GM23338 (cell line): ENCODE measurements at places on chromosomes 3 and 15. TPM values are rescaled to one million over a fixed set of nuclear protein-coding genes. Genes with fewer than 3 reads are reported as not detected.

RHCG gene
- polyA plus RNA-seq, result 0.21 and 0.35 TPM in 2 replicates

MESP1 gene
- polyA plus RNA-seq, result 0.91 TPM in 1 of 2 replicates, not detected in the other

DNA sequence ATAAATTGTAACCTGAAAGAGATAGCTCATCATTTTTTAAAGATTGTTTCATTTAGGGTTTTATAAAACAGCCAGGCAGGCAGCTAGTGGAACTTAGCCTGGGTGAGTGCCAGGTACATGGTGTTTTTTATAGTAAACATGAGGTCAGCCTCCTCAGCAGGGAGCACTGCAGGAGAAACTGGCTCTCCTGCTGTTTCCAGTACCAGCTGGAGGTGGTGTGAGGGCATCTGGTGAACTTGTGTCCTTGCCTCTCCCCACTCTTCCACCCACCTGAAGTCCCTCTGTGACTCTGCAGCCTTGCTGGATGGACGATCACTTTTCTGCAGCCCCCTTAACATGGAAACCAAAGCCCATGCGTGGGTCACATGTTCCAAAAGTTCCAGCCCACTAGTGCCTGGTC is 128.4 kb downstream of the FAM174B start:
- no peaks in the 10 kb centered on the region for H3K4me1 ChIP-seq
- no peaks in the 10 kb centered on the region for H3K27me3 ChIP-seq
- H3K4me3 ChIP-seq, result no peak overlapping the region
- no peak for DNase-seq
- no peak overlapping the region for H3K27ac ChIP-seq

- H3K27me3 ChIP-seq, result no peaks in the 10 kb centered on the region
- DNase-seq, result no peak
- H3K4me1 ChIP-seq, result no peaks in the 10 kb centered on the region
- peaks cover 54% of the 10 kb centered on the region for H3K36me3 ChIP-seq
- H3K4me3 ChIP-seq, result no peak overlapping the region
Measured at GRCh38 chr3:156542101-156543042, 12.5 kb downstream of the SSR3 start.

GRCh38 chr15:69410248-69410874 is 3.8 kb upstream of the KIF23 start:
- H3K27me3 ChIP-seq, result no peaks in the 10 kb centered on the region
- peak; percentile 67 for DNase-seq
- H3K36me3 ChIP-seq, result no peaks in the 10 kb centered on the region
- H3K27ac ChIP-seq, result no peak overlapping the region

DNA sequence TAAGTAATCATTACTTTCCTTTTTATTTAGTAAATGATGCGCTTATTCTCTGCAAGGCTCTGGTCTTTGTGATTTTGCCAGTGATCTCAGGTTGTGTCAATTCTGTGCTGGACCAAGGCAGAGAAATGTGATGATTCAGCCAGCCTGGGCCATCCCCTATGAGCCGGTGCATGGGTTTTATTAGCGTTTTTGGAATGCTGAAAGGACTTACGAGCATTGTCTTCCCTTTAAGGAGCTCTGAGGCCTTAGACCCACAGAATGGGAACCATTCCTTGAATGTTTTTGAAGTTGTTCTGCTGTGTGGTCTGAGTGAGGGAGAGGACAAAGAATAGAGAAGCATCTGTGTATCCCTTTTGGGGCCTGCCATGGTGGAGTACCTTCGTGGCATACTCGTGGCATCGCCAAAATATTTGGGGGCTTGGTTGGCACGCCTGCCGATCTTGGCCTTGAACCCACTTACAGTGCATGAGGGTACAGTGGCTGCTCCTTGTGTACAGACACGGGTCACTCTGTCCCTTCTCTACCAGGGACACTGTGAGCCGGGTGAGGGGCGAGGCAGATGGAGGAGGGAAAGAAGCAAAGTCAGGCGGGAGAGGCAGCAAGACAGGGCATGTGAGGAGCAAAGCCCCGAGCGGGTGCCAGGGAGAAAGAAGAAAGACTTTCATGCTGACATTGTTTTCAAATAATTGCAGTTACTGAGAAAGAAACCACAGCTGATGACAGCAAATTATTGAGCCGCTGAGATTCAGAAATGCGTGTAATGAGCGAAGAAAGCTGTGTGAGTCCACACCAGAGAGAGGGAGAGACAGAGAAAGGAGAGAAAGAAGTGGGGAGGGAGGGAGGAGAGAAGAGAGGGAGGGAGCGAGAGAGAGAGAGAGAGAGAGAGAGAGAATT is 269.4 kb upstream of the RGMA start:
- H3K4me3 ChIP-seq, result no peak overlapping the region
- peaks cover 53% of the 10 kb centered on the region for H3K27me3 ChIP-seq
- H3K36me3 ChIP-seq, result no peaks in the 10 kb centered on the region
- no peak overlapping the region for H3K27ac ChIP-seq
- peaks cover 23% of the 10 kb centered on the region for H3K4me1 ChIP-seq

FBXO40 gene
- polyA plus RNA-seq, result 0.05 TPM in 1 of 2 replicates, not detected in the other

GRCh38 chr15:57150066-57150865 is 226.0 kb upstream of the CGNL1 start:
- H3K4me1 ChIP-seq, result peaks cover 5% of the 10 kb centered on the region
- no peaks in the 10 kb centered on the region for H3K27me3 ChIP-seq
- no peaks in the 10 kb centered on the region for H3K36me3 ChIP-seq
- no peak overlapping the region for H3K4me3 ChIP-seq
- H3K27ac ChIP-seq, result peak overlapping the region; percentile 6; the same call in 1 of the 2 replicates
- DNase-seq, result no peak

- H3K27ac ChIP-seq, result no peak overlapping the region
- no peaks in the 10 kb centered on the region for H3K36me3 ChIP-seq
- no peaks in the 10 kb centered on the region for H3K27me3 ChIP-seq
- no peak overlapping the region for H3K4me3 ChIP-seq
- DNase-seq, result no peak
- H3K4me1 ChIP-seq, result no peaks in the 10 kb centered on the region
Measured at GRCh38 chr3:128575777-128576176, 74.8 kb downstream of the RPN1 start.

PARP6 gene
- polyA plus RNA-seq, result 18.3 and 27.6 TPM in 2 replicates

DNA sequence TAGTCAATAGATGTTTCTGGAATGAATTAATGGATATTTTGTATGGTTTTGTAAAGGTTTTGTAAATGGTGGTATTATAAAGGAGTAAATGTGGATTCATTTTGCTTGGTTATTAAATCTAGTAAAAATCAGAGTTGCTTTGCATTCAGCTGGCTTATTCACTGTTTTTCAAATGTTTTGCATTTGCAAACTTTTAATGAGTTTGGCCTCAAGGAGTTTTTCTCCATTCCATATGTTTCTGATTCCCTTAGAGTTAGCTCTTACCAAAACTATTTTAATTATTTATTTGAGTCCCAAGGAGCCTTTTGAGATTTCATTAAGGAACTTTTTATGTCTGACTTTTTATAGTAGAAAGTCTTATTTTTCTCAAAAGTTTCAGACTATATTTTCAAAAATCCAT is 992.2 kb downstream of the DIPK2A start:
- H3K27ac ChIP-seq, result no peak overlapping the region
- no peaks in the 10 kb centered on the region for H3K27me3 ChIP-seq
- no peaks in the 10 kb centered on the region for H3K4me1 ChIP-seq
- no peak for DNase-seq

IRAK2 gene
- polyA plus RNA-seq, result 0.37 and 0.68 TPM in 2 replicates

DNA sequence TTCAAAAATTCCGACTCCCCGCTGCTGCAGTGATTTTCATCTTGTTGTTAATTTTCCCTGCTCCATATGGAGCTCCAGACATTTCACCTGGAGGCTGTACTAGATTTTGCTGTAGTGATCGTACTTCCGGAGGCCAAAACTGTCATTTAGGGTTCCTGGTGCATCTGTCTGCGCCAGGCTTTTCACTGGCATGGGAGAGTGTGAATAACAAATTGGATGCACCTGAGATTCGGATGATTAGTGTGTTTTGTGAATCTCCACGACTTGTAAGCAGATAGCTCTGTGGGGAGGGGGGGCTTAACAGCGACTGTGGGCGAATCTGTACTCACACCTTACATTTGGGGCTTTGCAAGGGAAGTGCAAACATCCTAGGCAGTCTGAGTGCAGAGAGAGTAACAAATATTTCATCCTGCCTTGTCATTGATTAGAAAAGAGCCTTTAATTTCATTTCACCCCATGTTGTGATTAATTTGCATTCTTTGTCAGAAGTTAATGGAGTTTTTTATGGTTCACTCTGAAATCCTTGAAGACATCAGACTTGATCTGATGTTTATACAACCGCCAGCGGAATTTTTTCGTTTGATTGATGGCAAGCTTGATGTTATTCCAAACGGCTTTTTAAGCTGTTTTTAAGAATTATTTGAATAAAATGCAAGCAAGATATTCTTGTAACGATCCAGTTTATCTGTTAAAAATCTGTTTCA is 92.5 kb upstream of the SKOR1 start:
- H3K27ac ChIP-seq, result no peak overlapping the region
- peaks cover 46% of the 10 kb centered on the region for H3K4me1 ChIP-seq
- no peak for DNase-seq

GRCh38 chr3:125433611-125434041 is 58.5 kb upstream of the ZNF148 start:
- H3K27ac ChIP-seq, result no peak overlapping the region
- no peak for DNase-seq
- no peaks in the 10 kb centered on the region for H3K36me3 ChIP-seq
- peaks cover 11% of the 10 kb centered on the region; the same call in 1 of the 2 replicates for H3K4me1 ChIP-seq

DNA sequence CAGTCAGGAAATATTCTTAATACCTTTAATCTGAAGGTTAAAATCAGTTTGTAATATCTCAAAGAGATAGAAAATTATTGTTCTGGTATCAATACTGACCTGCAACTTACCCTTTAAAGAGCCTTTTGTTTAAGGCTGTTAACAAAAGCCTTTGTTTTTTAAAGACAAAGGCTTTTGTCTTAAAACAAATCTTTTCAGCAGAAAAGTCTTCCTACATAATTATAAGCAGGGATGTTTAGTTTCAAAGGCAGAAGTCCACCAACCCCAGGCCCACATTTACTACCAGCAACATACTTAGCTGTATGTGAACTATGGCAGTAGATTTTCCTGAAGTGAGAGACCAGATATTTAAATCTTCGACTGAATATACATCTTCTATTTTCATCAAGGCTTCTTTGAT is 36.2 kb downstream of the SLC30A4 start:
- peaks cover 70% of the 10 kb centered on the region for H3K27me3 ChIP-seq
- DNase-seq, result no peak
- no peaks in the 10 kb centered on the region for H3K36me3 ChIP-seq
- H3K4me3 ChIP-seq, result no peak overlapping the region

MYEF2 gene
- polyA plus RNA-seq, result 55.5 and 62.0 TPM in 2 replicates

DNA sequence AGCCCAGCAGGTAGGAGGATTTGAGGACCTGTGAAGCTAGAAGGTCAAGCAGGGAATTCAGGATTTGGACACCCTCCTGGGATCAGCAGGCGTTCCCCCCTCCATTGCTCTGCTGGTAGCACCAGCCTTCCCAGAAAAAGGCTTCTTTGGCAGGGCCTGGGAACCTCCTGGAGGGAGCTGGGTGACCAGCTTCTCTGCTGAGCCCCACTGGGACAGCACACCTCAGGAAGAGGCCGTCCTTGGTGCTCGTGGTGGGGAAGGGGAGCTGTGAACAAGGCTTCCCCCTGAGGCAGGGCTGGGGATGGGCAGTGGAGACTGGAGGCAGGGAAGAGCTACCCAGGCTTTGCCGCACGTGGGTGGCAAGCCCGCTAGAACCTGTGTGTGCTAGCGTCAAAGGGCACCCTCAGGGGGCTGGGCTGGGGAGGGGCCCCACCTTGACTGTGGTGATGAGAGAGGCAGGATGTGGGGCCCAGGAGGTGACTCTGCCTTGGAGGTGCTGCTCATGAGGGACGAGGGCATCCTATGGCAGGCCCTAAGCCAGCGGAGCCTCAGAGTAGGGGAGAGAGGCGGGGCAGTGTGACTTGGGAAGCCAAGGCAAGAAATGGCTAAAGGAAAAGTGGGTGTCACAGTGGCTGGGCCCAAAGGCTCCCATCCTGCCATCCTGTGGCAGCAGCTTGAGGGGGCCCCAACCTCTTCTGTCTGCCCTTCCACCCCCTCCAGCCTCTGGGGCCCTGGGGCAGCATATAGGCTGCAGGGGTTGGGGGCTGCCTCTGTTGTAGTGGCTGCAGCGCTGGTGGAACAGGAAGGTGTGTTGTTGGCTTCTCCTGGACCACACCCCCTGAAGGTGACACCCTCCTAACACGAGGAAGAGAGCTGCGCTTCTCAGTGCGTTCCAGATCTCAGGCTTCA is 20.7 kb downstream of the KLF13 start:
- H3K36me3 ChIP-seq, result no peaks in the 10 kb centered on the region
- no peak overlapping the region for H3K27ac ChIP-seq
- peaks cover 4% of the 10 kb centered on the region; the same call in 1 of the 2 replicates for H3K4me1 ChIP-seq
- H3K4me3 ChIP-seq, result no peak overlapping the region

- H3K27me3 ChIP-seq, result no peaks in the 10 kb centered on the region
- no peak overlapping the region for H3K4me3 ChIP-seq
- H3K4me1 ChIP-seq, result no peaks in the 10 kb centered on the region; the same call in 1 of the 2 replicates
- DNase-seq, result no peak
- H3K27ac ChIP-seq, result no peak overlapping the region
- H3K36me3 ChIP-seq, result no peaks in the 10 kb centered on the region
Measured at GRCh38 chr3:197258168-197258755, 40.1 kb downstream of the DLG1 start.

MUC4 gene
- polyA plus RNA-seq, result 0.80 and 1.3 TPM in 2 replicates

GRCh38 chr15:32956006-32956405 is 238.2 kb downstream of the GREM1 start:
- no peak overlapping the region for H3K4me3 ChIP-seq
- no peak overlapping the region for H3K27ac ChIP-seq
- H3K36me3 ChIP-seq, result no peaks in the 10 kb centered on the region
- no peaks in the 10 kb centered on the region for H3K27me3 ChIP-seq

DNA sequence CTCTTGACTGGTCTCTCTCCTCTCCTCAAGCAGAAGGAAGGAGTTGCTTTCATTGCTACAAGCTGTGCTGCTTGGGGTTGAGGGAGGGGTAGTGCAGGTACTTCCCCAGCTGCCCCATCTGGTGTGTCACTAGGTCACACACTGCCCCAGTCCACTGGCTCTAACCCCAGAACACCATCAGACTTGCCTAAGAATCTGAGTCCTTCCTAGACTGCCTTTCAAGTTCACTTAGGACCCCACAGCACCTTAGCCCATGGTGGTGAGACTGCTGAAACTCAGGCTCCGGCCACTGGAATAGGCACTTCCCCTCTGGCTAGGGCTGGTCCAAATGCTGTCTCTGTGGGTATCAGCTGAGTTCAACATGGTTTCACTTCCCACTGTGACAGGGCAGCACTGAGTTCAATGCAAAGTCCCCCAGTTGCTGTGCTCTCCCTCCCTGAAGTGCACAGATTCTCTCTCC is 279.7 kb upstream of the GOLGA6L4 start:
- H3K27ac ChIP-seq, result no peak overlapping the region
- H3K4me3 ChIP-seq, result no peak overlapping the region
- H3K27me3 ChIP-seq, result no peaks in the 10 kb centered on the region
- peaks cover 6% of the 10 kb centered on the region; the same call in 1 of the 2 replicates for H3K4me1 ChIP-seq
- DNase-seq, result no peak

GRCh38 chr3:130950641-130951040 is 56.8 kb downstream of the ATP2C1 start:
- no peaks in the 10 kb centered on the region for H3K27me3 ChIP-seq
- DNase-seq, result no peak
- no peak overlapping the region for H3K4me3 ChIP-seq
- no peaks in the 10 kb centered on the region for H3K4me1 ChIP-seq
- no peak overlapping the region for H3K27ac ChIP-seq

NLGN1 gene
- 4.4 and 6.5 TPM in 2 replicates for polyA plus RNA-seq

- no peak overlapping the region for H3K4me3 ChIP-seq
- no peaks in the 10 kb centered on the region for H3K36me3 ChIP-seq
Measured at GRCh38 chr3:129953621-129954020, 20.9 kb upstream of the TRH start.

- no peak overlapping the region for H3K4me3 ChIP-seq
- no peak for DNase-seq
- no peaks in the 10 kb centered on the region for H3K27me3 ChIP-seq
- H3K27ac ChIP-seq, result no peak overlapping the region
- H3K4me1 ChIP-seq, result peaks cover 7% of the 10 kb centered on the region; the same call in 1 of the 2 replicates
Measured at GRCh38 chr15:67259806-67260205, 5.2 kb downstream of the IQCH start.
